ENCODE measurements at places on chromosomes 3 and 15.

- no peak for DNase-seq
Measured at GRCh38 chr3:159843840-159844730, 144.6 kb upstream of the IL12A start.

GRCh38 chr3:184868477-184868876 lies 56.5 kb downstream of the VPS8 start:
- no peak for DNase-seq

- DNase-seq = no peak
Measured at GRCh38 chr15:45121706-45122417, 7.7 kb downstream of the DUOXA2 start.

DNA sequence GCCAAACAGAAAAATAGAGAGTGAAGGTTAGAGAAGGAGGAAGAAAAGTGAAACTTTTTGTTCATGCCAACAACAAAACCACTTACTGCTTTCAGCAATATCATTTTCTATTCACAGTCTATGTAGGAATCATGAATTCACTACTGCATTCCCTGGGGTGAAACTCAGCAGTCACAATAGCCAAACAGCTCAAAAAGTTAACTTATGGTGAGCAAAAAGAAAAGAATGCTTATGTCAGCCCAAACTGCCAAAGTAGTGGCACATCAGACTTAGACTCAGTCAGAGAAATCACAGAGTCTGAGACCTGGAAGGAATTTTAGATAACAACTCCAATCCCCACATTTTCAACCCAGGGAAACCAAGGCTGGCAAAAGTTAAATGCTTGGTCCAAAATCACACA lies 238.7 kb upstream of the TMCO5A start:
- DNase-seq = no peak

DNA sequence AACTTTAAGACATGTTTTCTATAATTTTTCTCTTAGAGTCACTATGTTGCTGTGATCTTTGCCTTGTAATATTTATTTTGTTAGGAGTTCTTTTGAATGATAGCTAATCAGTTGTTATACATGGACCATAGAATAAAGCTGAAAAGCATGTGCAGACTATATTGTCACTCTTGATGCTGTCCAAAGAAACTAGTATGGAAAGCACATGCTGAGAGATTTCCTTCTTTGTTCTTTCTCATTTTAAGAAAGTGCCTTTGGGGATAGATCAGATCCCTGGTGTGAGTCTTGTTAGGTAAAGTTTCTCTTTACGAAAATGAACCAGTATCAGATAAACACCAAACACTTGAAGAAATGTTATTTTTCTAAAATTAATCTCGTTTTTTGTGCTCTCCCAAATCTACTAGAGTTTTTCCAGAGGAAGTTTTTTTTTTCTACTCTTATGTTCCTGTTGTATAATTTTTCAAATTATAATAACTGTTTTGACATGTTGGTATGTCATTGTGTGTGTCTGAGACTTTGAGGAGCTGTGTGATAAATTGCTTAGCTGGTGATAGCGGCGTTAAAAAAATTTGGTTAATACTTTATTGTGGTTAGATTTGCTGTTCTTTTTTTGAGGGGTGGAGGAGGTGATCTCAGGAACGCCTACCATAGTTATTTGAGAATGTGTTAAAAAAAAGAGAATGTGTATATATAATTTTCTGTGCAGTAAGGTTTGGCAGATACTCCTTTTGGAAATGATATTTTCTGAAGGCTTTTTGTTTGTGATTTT lies 2.2 kb downstream of the PIAS1 start:
- no peak for DNase-seq

DNA sequence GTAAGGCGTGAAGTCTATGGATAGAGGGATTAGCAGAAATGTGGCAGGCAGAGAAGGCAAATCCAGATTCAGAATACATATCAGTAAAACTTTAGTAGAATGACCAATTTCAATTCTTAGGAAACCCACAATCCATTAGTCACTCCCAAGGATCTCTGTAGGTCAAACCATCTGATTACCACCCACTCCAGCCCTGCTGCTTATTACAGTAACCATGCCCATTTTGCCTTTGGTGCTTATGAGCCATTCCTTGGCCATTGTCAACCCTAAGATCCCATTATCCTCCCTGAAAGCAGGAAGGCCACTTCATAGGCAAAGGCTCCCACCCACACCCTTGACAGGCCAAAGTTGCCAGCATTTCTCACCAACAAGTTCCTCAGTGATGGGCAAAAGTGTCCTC lies 5.1 kb upstream of the KLHL40 start:
- no peak for DNase-seq

- no peak for DNase-seq
Measured at GRCh38 chr3:22265403-22265802, 514.4 kb upstream of the ZNF385D start.

GRCh38 chr15:41661518-41662225 lies 1.5 kb downstream of the MGA start:
- peak; percentile 41 for DNase-seq

DNA sequence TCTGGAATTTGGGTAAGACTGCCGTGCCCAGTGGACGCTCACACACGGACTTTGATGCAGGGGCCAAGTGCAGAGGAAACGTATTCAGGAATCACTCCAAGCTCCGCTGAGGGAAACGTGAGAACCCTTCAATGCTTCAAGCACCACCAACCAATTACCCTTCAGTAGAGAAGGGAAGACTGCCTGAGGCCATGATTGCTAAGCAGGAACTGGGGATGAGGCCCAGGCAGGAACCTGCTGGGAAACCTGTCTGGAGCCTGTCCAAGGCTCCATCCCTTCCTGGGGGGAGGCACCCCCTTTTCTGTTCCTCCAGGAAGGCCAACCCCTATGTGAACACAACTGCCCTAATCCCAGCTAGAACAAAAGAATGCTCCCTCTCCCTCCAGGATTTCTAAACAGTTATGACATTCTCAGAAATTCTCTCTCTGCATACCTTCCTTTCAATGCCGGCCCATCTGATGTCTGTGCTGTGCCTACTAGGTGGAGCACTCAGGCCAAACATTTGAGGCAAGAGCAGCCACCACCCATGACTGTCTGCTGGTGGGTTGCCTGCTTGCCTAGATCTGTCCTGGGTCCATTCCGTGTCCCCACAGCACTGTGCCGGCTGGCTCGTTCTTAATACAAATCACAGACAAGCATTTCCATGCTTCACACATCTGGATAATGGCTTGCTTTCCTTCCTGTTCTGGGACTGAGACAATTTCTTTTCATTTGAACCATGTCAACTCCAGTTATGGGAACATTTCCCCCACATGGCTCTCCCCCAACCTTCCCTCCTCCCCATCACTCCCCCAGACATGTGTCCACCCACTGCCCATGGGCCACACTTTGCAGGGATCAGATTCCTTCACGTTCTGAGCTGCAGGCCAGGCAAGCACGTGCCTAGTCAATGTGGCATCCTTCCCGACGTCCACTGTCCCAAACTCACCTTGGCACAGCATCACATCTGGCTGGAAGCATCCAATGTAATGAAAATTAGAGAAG lies 149.4 kb downstream of the ADAMTS17 start:
- DNase-seq = no peak

DNA sequence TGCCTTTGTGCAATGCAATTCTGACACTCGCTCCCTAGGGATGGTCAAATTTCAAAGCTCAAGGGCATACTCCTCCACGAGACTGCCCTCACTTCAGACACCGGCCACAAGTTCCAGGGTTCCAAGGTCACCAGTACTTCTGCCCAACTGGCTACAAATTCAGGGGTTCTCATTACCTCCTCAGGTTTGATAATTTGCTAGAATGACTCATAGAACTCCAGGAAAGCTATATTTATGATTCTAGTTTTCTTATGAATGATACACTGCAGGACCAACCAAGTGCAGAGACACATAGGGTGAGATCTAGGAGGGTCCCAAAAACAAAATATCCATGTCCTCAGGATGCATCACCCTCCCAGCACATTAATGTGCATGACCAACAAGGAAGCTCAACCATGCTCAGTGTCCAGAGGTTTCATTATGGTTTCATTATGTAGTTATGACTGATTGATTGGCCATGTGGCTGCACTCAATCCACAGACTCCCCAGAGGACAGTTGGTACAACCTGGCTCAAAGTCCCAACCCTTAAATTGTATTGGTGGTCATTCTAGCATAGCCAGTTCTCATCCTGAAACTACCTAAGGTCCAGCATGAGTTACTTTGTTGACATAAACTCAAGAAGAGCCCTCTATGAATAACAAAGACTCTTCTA lies 170.4 kb upstream of the LRRN1 start:
- no peak for DNase-seq

- no peak for DNase-seq
Measured at GRCh38 chr3:183592821-183593220, 37.3 kb upstream of the KLHL6 start.

GRCh38 chr3:140758791-140759444 lies 81.1 kb downstream of the TRIM42 start:
- no peak for DNase-seq

DNA sequence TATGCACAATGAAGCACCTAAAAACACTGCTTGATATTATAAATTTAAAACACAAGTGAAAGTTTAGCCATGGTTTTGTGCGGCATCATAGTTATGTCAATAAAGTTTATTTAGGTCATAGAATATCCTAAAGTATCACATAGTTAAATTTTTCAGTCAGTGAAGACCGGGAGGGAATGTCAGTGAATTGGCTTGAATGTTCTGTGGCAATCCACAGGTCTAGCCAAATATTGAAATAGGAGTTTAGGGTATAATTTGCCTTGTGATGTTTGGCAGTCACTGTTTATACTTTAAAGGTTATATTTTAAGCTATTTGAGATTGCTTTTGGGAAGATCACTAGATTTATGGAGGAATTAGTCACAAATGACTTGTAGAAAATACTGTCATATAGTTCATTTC lies 79.7 kb upstream of the FLNB start:
- DNase-seq = no peak

GRCh38 chr3:126535636-126536035 lies 11.7 kb downstream of the CHST13 start:
- DNase-seq = no peak

GRCh38 chr3:104648823-104649222 lies 717.9 kb upstream of the ALCAM start:
- DNase-seq = no peak

- no peak for DNase-seq
Measured at GRCh38 chr3:182957676-182958266, 22.6 kb downstream of the DCUN1D1 start.

DNA sequence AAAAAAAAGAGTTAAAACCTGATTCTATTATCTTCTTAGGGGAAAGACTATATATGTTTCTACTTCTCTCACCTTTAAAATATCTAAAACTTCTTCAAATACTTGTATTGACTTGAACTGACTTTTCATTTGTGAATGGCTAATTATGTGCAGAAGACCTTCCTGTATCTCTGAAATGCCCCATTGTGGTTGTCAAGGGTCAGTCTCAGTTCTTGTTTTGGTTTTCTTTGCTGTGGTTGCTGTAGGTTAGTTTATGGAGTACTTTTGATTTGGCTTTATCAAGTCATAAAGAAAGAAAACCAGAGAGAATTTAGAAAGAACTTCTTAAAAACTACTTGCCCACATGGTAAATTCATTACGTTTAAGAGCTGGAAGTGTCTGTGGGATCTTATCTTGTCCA lies 345.3 kb upstream of the POU1F1 start:
- DNase-seq = no peak

GRCh38 chr3:30289324-30289723 lies 317.1 kb upstream of the TGFBR2 start:
- no peak for DNase-seq

- DNase-seq = no peak
Measured at GRCh38 chr3:16151109-16151508, 23.4 kb upstream of the GALNT15 start.

DNA sequence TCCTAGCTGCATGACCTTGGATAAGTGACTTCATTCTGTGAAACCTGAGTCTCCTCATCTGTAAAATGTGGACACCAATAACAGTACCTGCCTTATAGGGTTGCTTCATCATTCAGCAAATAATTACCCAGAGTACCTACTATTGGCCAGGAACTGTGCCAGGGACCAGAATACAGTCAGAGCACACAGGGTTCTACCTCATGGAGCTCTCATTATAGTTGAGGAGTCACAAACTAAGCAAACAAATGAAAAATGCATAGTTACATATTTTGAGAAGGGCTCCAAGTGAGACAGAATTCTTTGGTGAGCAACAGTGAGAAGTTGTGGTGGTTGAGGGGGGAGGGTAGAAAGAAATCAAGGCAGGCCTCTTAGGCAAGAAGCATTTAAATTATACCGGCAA lies 308.6 kb upstream of the WNT5A start:
- no peak for DNase-seq

- DNase-seq = no peak
Measured at GRCh38 chr3:108486338-108486737, 24.1 kb downstream of the MYH15 start.

DNA sequence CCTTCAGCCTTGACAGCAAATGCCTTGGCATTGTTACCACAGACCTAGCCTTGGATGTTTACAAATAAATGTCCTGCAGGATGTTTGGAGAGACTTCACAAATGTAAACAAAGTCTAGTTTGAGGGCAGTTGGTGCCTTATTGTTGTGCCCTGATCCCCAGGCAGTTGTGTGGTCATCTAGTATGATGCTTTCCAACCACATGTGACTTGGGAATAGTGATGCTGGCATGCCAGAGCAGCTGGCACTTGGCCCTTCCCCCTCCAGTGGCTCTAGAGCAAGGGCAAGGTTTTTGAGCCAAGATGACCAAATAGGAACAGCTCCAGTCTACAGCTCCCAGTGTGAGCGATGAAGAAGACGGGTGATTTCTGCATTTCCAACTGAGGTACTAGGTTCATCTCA lies 258.2 kb downstream of the ADAMTS17 start:
- no peak for DNase-seq

DNA sequence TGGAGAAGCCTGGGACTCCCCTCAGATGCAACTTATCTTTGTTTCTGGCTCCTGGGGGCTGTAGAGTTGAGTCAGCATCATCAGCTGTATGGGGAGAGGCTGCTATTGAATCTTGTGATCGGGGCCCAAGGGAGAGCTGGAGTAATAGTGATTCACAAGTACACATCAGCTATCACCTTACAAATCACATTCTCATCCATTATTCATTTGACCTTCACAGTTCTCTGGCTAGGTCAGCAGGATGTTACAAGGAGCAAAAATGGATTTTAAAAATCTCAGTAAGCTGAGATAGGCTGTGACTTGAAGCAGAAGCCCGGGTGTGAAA lies 175.0 kb downstream of the OPA1 start:
- DNase-seq = no peak

- DNase-seq = peak; percentile 46
Measured at GRCh38 chr3:44439499-44440295, 37.8 kb downstream of the ZNF445 start.

- DNase-seq = no peak
Measured at GRCh38 chr3:50606596-50606995, 5.0 kb downstream of the CISH start.

Data from esophagus squamous epithelium (tissue), 5 donors.